Progenitor cell of endocrine pancreas (in vitro differentiated cells): ENCODE measurements at places on chromosomes 7 and 10.

- H3K4me1 ChIP-seq: peaks cover under 1% of the 10 kb centered on the region
- H3K4me3 ChIP-seq: no peak overlapping the region
- no peak overlapping the region for H3K27ac ChIP-seq
Measured at GRCh38 chr7:85655252-85655651, 468.4 kb upstream of the SEMA3D start.

DNA sequence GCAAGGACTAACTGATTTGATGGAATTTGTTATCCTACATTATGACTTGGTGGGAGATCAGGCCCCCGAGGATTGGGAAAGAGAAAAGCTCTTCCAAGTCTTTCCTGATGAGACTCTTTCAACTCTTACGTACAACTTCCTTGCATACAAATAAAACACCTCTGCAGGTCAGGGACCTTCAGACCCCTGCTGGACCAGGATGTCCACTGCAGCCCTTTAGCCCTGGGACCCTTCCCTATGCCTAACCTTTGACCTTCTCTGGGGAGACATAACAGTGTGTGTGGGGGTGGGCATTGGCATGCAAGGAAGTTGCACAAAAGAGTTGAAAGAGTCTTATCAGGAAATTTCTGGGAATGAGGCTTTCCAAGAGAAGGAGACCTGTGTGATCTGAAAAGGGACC lies 859.4 kb downstream of the TYW1 start:
- DNase-seq: no peak
- peaks cover 12% of the 10 kb centered on the region for H3K4me1 ChIP-seq
- H3K4me3 ChIP-seq: no peak overlapping the region

- no peak overlapping the region for H3K4me3 ChIP-seq
- no peaks in the 10 kb centered on the region for H3K36me3 ChIP-seq
- DNase-seq: no peak
- H3K4me1 ChIP-seq: peaks cover 5% of the 10 kb centered on the region
Measured at GRCh38 chr10:16968416-16969041, 151.3 kb upstream of the RSU1 start.

GRCh38 chr10:7485244-7485556 lies 74.4 kb upstream of the SFMBT2 start:
- no peak overlapping the region for H3K27ac ChIP-seq
- peaks cover 18% of the 10 kb centered on the region for H3K27me3 ChIP-seq
- H3K4me1 ChIP-seq: peaks cover 12% of the 10 kb centered on the region
- DNase-seq: no peak

- H3K27ac ChIP-seq: no peak overlapping the region
- no peak for DNase-seq
- peaks cover 14% of the 10 kb centered on the region for H3K27me3 ChIP-seq
- no peaks in the 10 kb centered on the region for H3K4me1 ChIP-seq
- no peaks in the 10 kb centered on the region for H3K36me3 ChIP-seq
Measured at GRCh38 chr7:71843676-71844075, 568.5 kb downstream of the CALN1 start.

DNA sequence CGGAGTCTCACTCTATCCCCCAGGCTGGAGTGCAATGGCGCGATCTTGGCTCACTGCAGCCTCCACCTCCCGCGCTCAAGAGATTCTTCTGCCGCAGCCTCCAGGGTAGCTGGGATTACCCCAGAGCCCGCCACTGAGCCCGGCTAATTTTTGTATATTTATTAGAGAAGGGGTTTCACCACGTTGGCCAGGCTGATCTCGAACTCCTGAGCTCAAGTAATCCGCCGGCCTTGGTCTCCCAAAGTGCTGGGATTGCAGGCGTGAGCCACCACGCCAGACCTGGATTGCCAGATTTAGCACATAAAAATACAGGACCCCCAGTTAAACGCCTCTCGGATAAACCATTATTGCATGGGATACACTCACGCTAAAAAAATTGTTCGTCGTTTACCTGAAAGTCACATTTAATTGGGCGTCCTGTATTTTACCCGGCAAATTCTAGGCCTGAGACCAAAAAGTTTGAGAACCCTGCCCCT lies 375 bp upstream of the GATAD1 start:
- peaks cover 7% of the 10 kb centered on the region for H3K36me3 ChIP-seq
- peak overlapping the region; percentile 80 for H3K4me3 ChIP-seq
- DNase-seq: no peak
- H3K27ac ChIP-seq: peak overlapping the region; percentile 88
- peaks cover 19% of the 10 kb centered on the region for H3K4me1 ChIP-seq

- no peak overlapping the region for H3K4me3 ChIP-seq
- H3K4me1 ChIP-seq: peaks cover 16% of the 10 kb centered on the region
- no peak overlapping the region for H3K27ac ChIP-seq
- peaks cover 3% of the 10 kb centered on the region for H3K27me3 ChIP-seq
Measured at GRCh38 chr10:15489431-15489830, 118.3 kb upstream of the FAM171A1 start.

DNA sequence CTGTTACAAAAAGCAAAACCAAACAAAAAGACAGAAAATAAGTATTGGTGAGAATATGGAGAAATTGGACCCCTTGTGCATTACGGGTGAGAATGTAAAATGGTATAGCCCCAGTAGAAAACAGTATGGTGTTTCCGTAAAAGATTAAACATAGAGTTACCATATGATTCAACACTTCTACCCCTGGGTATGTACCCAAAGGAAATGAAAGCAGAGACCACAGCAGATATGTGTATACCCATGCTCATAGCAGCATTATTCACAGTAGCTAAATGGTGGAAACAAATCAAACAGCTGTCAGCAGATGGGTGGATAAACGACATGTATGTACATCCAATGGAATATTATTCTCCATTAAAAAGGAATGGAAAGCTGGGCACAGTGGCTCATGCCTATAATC lies 42.4 kb downstream of the STARD3NL start:
- H3K36me3 ChIP-seq: peaks cover 18% of the 10 kb centered on the region
- no peak overlapping the region for H3K4me3 ChIP-seq
- peaks cover 3% of the 10 kb centered on the region for H3K4me1 ChIP-seq
- no peaks in the 10 kb centered on the region for H3K27me3 ChIP-seq

- H3K36me3 ChIP-seq: no peaks in the 10 kb centered on the region
- H3K27me3 ChIP-seq: peaks cover 9% of the 10 kb centered on the region
- H3K4me1 ChIP-seq: peaks cover 4% of the 10 kb centered on the region
- H3K27ac ChIP-seq: no peak overlapping the region
- no peak for DNase-seq
- no peak overlapping the region for H3K4me3 ChIP-seq
Measured at GRCh38 chr10:104501864-104502579, 139.1 kb upstream of the SORCS3 start.

GRCh38 chr10:110522365-110522988 lies 24.8 kb downstream of the DUSP5 start:
- H3K4me3 ChIP-seq: no peak overlapping the region
- no peak for DNase-seq
- peaks cover 4% of the 10 kb centered on the region for H3K36me3 ChIP-seq
- peak overlapping the region; percentile 39 for H3K27ac ChIP-seq
- peaks cover 4% of the 10 kb centered on the region for H3K27me3 ChIP-seq

GRCh38 chr10:80333983-80334382 lies 22.6 kb downstream of the DYDC1 start:
- H3K27me3 ChIP-seq: no peaks in the 10 kb centered on the region
- no peak for DNase-seq
- no peak overlapping the region for H3K27ac ChIP-seq
- H3K4me3 ChIP-seq: no peak overlapping the region

DNA sequence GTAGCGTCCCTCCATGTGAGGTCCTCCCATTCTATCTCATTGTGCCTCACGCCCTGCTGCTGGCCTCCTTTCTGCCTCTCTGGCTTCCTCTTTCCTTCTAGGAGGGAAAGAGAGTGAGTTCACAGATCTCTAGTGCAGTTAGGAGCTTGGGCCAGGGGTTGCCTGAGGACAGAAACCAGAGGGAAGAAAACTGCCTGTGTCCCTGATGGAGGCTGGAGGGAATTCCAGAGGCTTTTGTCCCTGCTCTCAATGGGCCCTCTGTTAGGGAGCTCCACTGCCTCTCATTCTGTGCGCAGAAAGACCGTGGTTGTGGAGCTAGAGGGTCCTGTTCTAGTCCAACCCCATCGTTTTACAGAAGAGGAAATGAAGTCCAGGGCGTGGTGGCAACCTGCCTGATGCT lies 4.6 kb downstream of the MARVELD1 start:
- DNase-seq: no peak
- H3K4me1 ChIP-seq: peaks cover 8% of the 10 kb centered on the region
- H3K27ac ChIP-seq: peak overlapping the region; percentile 67
- H3K4me3 ChIP-seq: no peak overlapping the region

GRCh38 chr7:83799333-83799732 lies 150.4 kb upstream of the SEMA3E start:
- no peaks in the 10 kb centered on the region for H3K36me3 ChIP-seq
- H3K27ac ChIP-seq: no peak overlapping the region
- no peaks in the 10 kb centered on the region for H3K4me1 ChIP-seq
- no peak overlapping the region for H3K4me3 ChIP-seq

GRCh38 chr7:157395206-157395605 lies 58.4 kb downstream of the DNAJB6 start:
- DNase-seq: no peak
- no peak overlapping the region for H3K4me3 ChIP-seq
- H3K27ac ChIP-seq: no peak overlapping the region
- H3K36me3 ChIP-seq: peaks cover 15% of the 10 kb centered on the region
- H3K27me3 ChIP-seq: no peaks in the 10 kb centered on the region
